Anterior cingulate cortex (tissue), 58 donors: ENCODE measurements at places on chromosomes 5 and 9.

DNA sequence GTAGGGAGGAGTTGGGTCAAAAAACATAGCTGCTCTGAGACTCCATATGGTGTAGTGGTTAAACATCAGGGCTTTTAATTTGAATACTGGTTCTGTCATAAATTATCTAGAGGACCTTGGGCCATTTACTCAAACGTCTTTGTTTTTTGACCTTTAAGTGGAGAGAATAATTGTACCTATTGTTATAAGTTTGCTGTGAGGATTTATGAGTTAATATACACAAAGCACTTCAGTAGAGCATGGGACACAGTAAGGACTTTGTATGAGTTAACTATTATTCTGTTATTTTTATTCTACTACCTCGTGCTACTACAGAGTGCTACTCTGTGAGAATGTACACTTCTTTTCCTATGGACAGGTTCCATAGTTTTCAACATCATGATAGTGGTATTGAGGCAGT, 123.7 kb upstream of the TNC start:
- DNase-seq = no peak

DNA sequence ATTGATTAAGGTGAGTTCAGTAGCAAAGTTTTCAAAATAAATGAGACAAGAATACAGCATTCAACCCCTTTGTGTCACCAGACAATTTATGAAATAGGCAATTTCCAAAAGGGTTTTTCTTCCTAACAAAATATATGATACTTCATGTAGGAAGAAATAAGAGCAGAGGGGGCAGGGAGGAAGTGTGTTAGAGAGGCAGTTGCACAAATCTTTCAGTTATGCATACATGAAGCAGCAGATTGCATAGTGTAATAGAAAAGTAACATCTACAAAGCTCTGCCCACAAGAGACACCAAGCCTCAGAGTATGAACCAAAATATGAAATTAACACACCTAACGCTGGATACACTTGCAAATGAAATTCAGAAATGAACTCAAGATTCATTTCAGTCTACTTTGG, 157.0 kb downstream of the DENND1A start:
- no peak for DNase-seq

DNA sequence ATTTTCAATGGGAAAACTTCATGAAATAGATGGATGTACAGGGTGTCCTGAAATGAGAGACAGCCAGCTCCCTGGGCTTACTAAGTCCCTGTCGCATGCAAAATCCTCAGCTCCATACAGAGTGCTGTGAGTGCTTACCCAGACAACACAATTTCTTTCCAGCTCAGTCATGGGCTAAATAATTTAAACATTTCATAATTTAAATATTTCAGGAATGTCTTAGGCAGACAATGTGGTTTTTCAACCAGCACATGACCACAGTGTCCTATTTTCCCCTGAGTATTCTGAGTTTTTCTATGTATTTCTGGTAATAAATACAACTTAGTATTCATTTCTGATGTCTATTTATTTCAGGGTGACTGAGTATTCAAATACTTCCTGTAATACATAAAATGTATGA, 188.5 kb upstream of the SNX2 start:
- DNase-seq = no peak

GRCh38 chr5:55679556-55679955, 32.6 kb downstream of the SLC38A9 start:
- DNase-seq = no peak

DNA sequence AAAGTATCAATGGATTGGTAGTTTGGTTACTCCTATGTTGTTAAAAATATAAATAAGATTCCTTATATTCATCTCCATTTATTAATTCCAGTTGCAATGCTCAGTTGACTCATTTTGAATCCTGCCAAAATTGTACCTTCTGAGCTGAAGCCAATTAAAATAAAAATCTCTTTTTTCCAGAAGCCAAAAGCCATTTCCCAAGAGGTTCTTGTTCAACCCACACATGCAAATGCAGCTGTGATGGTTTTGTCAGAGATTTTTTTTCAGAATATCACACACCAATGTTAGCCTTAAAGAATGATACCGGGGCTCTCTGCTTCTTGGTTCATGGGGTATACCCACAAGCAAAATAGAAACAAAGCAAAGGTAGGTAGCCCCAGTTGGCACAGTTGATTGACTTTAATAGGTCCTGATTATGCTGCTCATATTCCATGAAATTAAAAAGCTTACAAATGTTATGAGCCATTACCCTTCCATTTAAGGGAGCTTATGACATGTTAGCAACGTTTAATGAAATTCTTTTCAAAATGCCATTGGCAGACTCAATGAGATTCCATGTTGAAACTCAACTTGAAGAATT, 208.0 kb downstream of the SGCD start:
- DNase-seq = no peak

DNA sequence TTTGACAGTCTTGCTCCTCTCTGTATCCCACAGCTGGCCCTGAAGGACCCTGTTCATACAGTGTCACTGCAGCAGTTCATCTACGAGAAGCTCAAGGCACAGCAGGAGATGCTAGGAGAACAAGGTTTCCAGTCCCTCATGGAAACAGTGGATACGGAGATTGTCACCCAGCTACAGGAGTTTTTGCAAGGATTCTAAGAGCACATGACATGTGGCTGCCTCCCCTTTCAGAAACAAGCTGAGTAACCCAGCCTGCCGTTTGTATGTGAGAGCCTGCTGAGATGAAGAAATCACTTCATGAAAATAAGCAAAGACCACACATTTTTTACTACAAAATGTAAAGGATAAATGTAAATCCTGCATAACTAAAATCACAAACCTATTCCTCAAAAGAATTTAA, 48.5 kb downstream of the LRRC70 start:
- DNase-seq = no peak

- DNase-seq = no peak
Measured at GRCh38 chr5:37730896-37731455, 108.9 kb downstream of the GDNF start.

- no peak for DNase-seq
Measured at GRCh38 chr5:167320019-167320418, 971.4 kb upstream of the WWC1 start.

DNA sequence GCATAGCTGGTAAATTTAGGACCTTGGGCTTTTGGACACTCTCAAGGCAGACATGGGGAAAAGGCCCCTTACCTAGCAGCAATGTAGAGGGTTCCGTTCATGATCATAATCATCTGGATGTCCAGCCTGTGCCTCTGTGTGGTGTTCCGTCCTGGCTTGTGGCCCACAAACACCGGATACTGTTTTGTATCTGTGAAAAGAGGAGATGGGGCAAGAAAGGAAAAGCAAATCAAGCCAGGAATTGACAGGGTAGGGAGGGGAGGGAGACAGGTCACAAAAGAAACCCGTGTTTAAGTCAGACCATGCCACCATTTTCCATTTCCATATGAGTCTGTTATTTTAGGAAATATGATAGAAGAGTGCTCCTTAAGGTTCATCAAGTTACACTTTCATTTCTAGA, 72.5 kb downstream of the SEMA6A start:
- DNase-seq = no peak

GRCh38 chr5:134585966-134586365, 46.7 kb downstream of the SAR1B start:
- DNase-seq = no peak

DNA sequence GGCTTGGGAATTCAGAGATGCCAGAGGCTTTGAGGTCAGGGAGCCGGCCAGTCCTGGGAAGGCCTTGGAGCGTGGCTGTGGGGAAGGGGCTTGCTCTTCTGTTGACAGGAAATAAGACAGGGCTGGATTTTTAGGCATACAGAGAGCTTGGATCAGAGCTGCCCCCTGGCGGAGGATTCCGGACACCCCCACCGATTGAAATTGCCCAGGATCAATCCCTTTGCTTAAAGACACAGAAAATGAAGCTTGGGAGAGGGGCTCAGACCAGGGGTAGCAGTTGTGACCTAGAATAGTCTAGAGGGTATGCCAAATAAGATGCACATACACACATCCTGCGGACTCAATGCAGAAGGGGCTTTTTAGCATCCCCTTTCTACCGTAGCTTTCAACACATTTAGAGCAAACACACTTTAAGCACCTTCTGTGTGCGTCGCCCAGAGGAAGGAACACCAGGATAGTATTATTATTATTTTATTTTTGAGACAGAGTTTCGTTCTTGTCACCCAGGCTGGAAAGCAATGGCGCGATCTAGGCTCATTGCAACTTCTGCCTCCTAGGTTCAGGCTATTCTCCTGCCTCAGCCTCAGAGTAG, 1.7 kb upstream of the NTMT1 start:
- DNase-seq = no peak

DNA sequence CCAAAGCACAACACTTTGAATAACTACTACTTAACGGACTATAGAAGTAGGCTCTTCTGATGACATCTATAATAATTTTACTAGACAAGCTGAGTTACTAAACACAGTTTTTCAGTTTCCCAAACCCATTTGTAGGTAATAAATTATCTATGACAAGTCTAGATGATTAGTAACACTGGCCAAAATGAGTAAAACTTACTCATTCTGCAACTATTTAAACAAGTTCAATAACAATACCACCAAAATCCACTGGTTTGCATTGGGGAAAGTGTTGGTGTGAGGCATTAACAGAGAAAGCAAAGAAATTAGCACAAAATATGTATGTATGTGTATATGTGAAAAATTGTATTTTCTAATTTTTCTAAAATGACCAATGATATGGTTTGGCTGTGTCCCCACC, 119.3 kb downstream of the NR2F1-AS1 start:
- no peak for DNase-seq

DNA sequence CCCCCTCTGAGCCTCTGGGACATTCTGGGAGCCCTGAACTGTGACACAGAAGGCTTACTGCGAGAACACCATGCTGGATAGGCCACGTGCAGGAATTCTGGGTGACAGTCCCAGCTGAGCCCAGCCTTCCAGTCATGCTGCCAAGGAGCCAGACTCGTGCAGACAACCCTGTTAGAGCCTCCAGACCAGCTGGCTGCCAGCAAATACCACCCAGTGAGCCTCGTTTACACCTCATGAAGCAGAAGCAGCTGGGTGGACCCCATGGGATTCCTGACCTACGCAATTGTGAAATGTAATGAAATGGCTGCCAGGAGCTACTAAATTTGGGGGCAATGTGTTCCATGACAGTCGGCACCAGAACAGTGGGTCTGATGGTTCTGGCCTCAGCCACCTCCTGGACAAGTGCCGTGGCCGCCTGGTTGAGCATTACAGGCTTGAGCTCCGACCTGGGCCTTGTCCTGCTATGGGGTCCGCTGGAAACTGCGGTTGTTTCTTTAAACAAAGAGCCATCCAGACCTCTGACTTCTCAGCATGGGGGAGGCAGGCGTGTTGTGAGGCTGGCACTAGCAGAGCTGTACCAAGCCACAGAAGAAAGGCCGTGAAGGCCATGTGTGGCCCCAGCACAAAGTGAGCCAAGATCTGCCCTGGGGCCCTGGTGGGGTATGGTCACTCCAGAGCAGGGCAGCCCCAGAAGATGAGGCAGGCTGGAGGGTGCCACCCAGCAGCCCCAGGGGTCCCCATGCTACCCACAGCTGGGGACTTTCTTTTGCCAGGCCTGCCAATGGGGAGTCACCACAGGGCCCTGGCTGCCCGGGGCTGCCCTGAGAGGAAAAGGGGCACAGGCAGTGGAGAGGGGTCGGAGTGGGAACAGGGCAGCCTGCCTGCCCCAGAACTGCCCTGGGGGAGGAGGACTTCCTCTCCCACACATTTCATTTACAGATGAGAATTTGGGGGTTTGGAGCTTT, 19.3 kb upstream of the RXRA start:
- no peak for DNase-seq

GRCh38 chr9:134629061-134629585, 12.5 kb upstream of the COL5A1 start:
- no peak for DNase-seq

- no peak for DNase-seq
Measured at GRCh38 chr5:173954671-173955521, 34.1 kb upstream of the C5orf47 start.

DNA sequence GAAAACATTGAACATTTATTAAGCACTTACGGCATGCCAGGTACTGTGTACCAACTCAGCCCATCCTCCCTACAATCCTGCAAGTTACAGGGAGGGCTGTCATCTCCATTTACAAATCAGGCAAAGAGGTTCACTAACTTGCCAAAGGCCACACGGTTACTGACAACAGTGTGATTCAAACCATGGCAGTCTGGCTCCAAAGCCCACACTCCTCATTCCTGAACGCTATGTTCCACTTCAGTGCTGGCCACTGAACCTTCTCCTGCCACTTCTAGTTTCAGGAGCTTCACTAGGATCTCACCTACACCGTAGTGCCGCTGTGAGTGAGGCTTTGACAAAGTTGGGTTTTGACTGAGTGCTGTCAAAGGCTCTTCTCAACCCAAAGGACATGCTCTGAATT, 7.2 kb upstream of the LIFR start:
- no peak for DNase-seq

- DNase-seq = no peak
Measured at GRCh38 chr5:3011764-3012017, 260.2 kb upstream of the IRX2 start.

GRCh38 chr5:124007675-124008398, 495.9 kb downstream of the CSNK1G3 start:
- DNase-seq = no peak
